CD8-positive, alpha-beta memory T cell (primary cell): ENCODE measurements at places on chromosomes 16 and 17. TPM values are rescaled to one million over a fixed set of nuclear protein-coding genes. Genes with fewer than 3 reads are reported as not detected.
A peak's percentile ranks its signal among the peaks of the same experiment; 100 is the strongest.

Gene ANKRD40CL
- not detected for total RNA-seq

DNA sequence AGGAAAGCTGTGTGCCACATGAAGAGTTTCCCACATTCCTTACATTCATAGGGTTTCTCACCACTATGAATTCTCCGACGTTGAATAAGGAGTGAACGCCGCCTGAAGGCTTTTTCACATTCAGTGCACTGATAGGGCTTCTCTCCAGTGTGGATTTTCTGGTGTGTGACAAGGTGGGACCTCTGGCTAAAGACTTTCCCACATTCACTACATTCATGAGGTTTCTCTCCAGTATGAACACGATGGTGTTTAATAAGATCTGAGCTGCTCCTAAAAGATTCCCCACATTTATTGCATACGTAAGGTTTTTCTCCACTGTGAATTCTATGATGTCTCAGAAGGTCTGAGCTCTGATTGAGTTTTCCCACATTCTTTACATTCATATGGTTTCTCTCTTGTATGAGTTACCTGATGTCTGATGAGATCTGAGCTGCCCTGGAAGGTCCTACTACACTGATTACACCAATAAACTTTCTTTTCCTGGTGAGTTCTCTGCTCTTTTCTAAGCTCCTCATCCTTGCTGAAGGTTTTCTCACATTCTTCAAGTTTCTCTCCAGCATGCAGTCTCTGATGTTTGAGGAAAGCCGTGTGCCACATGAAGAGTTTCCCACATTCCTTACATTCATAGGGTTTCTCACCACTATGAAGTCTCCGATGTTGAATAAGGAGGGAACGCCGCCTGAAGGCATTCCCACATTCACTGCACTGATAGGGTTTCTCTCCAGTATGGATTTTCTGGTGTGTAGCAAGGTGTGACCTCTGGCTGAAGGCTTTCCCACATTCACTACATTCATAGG, 10.0 kb downstream of the ZNF594 start:
- peak overlapping the region; percentile 5 for H3K4me3 ChIP-seq
- no peaks in the 10 kb centered on the region for H3K4me1 ChIP-seq
- no peaks in the 10 kb centered on the region for H3K27me3 ChIP-seq
- no peak overlapping the region for H3K27ac ChIP-seq
- no peaks in the 10 kb centered on the region for H3K36me3 ChIP-seq

DNA sequence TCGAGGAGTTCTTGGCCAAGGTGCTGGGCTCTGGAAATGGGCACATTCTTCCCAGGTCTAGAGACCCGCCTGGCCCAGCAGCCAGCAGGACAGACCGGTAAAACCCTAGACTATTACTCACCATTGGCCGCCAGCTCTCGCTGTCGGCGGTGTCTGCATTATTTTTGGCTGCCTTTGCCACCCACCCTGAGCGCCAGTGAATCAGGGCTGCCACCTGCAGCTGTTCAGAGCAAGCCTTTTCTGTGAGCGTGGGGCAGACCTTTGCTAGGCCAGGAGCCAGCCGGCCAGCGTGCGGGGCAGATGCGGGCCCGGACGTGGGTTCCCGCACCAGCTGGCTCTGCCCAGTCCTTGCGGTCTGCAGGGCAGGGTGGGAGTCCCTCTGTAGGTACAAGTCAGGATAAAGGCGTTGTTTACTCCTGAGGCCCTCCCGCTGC, 15.8 kb upstream of the CLEC18A start:
- H3K36me3 ChIP-seq = peaks cover 37% of the 10 kb centered on the region
- no peak overlapping the region for H3K27ac ChIP-seq
- H3K4me3 ChIP-seq = no peak overlapping the region

GRCh38 chr16:10362077-10362863, 23.6 kb upstream of the ATF7IP2 start:
- H3K4me1 ChIP-seq = peaks cover 17% of the 10 kb centered on the region
- H3K27me3 ChIP-seq = no peaks in the 10 kb centered on the region
- no peak overlapping the region for H3K4me3 ChIP-seq
- H3K27ac ChIP-seq = peak overlapping the region; percentile 59
- DNase-seq = no peak

Gene CDH13
- total RNA-seq = not detected

- no peaks in the 10 kb centered on the region for H3K4me1 ChIP-seq
- H3K27ac ChIP-seq = no peak overlapping the region
- DNase-seq = no peak
- no peak overlapping the region for H3K4me3 ChIP-seq
- H3K27me3 ChIP-seq = no peaks in the 10 kb centered on the region
- no peaks in the 10 kb centered on the region for H3K36me3 ChIP-seq
These were observed 722.0 kb downstream of the KCNJ2 start for GRCh38 chr17:70891306-70891705.

Gene CEMP1
- 0.16 TPM for total RNA-seq

Gene NPIPB6
- total RNA-seq = 1.1 TPM

Gene WSCD1
- total RNA-seq = 0.13 TPM

Gene KRT12
- not detected for total RNA-seq

Gene LITAFD
- not detected for total RNA-seq

Gene MRPS34
- total RNA-seq = 176 TPM

Gene CLEC3A
- total RNA-seq = not detected

GRCh38 chr16:26550111-26550610, 516.6 kb upstream of the C16orf82 start:
- H3K4me3 ChIP-seq = no peak overlapping the region
- H3K27me3 ChIP-seq = no peaks in the 10 kb centered on the region
- DNase-seq = no peak
- H3K27ac ChIP-seq = no peak overlapping the region
- H3K4me1 ChIP-seq = no peaks in the 10 kb centered on the region

Gene MXRA7
- 29.1 TPM for total RNA-seq
